ENCODE measurements at places on chromosomes 7 and 10.

GRCh38 chr7:83032195-83032594 is 130.5 kb downstream of the PCLO start:
- H3K4me1 ChIP-seq: no peaks in the 10 kb centered on the region
- H3K36me3 ChIP-seq: no peaks in the 10 kb centered on the region
- no peak for ATAC-seq

DNA sequence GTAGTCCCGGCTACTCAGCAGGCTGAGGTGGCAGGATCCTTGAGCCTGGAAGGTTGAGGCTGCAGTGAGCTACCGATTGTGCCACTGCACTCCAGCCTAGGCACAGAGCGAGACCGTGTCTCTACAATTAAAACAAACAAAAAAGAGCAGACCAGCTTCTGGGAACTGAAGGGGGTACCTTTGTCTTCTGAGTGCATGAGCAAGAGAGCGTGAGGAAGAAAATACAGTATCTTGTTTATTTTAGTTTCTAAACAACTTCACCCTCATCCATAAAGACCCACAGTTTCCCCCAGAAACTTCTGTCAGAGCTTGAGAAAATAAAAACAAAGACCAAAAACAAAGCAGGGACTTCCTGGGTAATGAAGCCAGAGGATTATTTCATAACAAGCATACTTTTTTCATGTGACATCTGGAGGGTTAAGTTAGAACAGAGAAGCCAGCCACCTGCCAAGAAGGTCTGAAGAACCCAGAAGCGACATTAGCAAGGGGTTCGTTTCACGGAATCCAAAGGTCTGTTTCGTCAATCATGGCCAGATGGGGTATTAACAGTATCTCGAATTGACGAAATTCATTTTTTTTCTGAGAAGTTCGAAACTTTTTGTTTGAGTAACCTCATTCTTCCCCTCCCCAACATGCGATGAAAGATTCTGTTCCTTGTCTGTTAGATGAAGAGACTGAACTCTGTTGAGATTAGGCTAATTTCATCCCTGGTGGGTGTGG is 10.2 kb upstream of the IL2RA start:
- ATAC-seq: peak; percentile 52
- H3K27ac ChIP-seq: peak overlapping the region; percentile 19
- no peaks in the 10 kb centered on the region for H3K36me3 ChIP-seq
- no peaks in the 10 kb centered on the region for H3K4me1 ChIP-seq

DNA sequence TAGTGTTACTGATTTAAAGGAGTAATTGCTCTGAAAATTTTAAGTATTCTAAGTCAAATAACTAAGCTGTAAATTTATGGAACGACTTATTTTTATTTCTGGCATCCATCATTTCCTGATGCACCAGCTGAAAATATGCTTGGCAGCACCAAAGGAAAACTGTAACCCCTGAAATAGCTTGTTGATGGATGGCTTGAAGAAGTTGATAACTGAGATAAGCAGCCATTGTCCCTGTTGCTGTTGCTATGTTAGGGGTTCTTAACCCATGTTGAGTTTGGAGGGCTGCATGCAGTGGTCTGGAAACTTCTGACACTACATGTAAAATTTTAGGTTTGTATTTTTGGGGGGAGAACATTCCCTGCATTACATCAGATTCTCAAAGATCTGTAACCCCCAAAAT is 30.6 kb downstream of the RPA3 start:
- H3K4me3 ChIP-seq: no peak overlapping the region
- peaks cover 21% of the 10 kb centered on the region for H3K4me1 ChIP-seq
- no peak for ATAC-seq

- H3K36me3 ChIP-seq: no peaks in the 10 kb centered on the region
- no peak overlapping the region for H3K27ac ChIP-seq
- H3K4me3 ChIP-seq: no peak overlapping the region
- ATAC-seq: no peak
- peaks cover 3% of the 10 kb centered on the region for H3K27me3 ChIP-seq
Measured at GRCh38 chr7:30936650-30937245, 25.1 kb downstream of the AQP1 start.

DNA sequence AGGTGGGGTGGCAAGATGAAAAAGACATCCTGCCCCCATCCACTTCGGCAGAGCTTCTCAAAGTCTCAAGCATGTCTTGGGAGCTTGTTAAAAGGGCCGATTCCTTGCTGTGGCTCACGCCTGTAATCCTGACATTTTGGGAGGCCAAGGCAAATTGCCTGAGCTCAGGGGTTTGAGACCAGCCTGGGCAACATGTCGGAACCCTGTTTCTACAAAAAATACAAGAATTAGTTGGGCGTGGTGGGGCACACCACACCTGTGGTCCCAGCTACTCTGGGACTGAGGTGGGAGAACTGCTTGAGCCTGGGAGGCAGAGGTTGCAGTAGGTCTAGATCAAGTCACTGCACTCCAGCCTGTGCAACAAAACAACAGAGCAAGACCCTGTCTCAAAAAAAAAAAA is 14.5 kb downstream of the TRIM8 start:
- peaks cover 53% of the 10 kb centered on the region for H3K4me1 ChIP-seq
- H3K27me3 ChIP-seq: no peaks in the 10 kb centered on the region
- no peak for ATAC-seq
- no peaks in the 10 kb centered on the region for H3K36me3 ChIP-seq
- peak overlapping the region; percentile 72 for H3K27ac ChIP-seq

DNA sequence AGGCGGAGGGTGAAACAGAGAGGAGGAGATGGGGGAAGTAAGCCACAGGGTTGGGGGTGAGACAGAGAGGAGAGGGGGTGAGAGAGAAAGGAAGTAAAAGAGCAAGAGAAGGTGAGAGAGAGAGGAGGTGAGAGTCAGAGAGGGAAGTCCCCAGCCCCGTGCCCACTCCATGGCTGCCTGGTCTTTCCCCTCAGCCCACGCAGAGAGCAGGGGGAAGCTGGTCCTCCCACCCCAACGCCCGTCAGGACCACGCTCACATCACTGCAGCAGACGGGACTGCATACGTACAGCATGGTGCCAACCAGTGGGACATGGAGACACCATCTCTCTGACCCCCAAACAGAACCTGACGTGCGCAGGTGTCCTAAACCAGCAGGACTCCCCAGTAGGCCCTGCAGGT is 12.1 kb upstream of the PDGFA start:
- peaks cover 17% of the 10 kb centered on the region for H3K27me3 ChIP-seq
- ATAC-seq: no peak
- H3K4me3 ChIP-seq: no peak overlapping the region

GRCh38 chr10:45557275-45557905 is 115.2 kb downstream of the ZFAND4 start:
- no peak for ATAC-seq
- H3K27me3 ChIP-seq: no peaks in the 10 kb centered on the region
- no peak overlapping the region for H3K4me3 ChIP-seq
- no peaks in the 10 kb centered on the region for H3K4me1 ChIP-seq
- no peaks in the 10 kb centered on the region for H3K36me3 ChIP-seq

- H3K27me3 ChIP-seq: no peaks in the 10 kb centered on the region
- H3K27ac ChIP-seq: no peak overlapping the region
- no peak for ATAC-seq
- H3K4me3 ChIP-seq: no peak overlapping the region
Measured at GRCh38 chr10:47150581-47150980, 149.4 kb upstream of the GDF10 start.

GRCh38 chr10:67884842-67885670 is 600 bp downstream of the SIRT1 start:
- peak overlapping the region; percentile 79 for H3K4me3 ChIP-seq
- no peaks in the 10 kb centered on the region for H3K27me3 ChIP-seq

GRCh38 chr7:36937754-36938563 is 213.7 kb upstream of the AOAH start:
- H3K4me3 ChIP-seq: no peak overlapping the region
- no peak overlapping the region for H3K27ac ChIP-seq
- peaks cover 23% of the 10 kb centered on the region for H3K36me3 ChIP-seq
- peaks cover 6% of the 10 kb centered on the region for H3K4me1 ChIP-seq
- H3K27me3 ChIP-seq: no peaks in the 10 kb centered on the region

- no peaks in the 10 kb centered on the region for H3K27me3 ChIP-seq
- no peak overlapping the region for H3K27ac ChIP-seq
- H3K4me3 ChIP-seq: no peak overlapping the region
- H3K4me1 ChIP-seq: no peaks in the 10 kb centered on the region
- ATAC-seq: no peak
- no peaks in the 10 kb centered on the region for H3K36me3 ChIP-seq
Measured at GRCh38 chr7:6460990-6461584, 13.3 kb upstream of the DAGLB start.

DNA sequence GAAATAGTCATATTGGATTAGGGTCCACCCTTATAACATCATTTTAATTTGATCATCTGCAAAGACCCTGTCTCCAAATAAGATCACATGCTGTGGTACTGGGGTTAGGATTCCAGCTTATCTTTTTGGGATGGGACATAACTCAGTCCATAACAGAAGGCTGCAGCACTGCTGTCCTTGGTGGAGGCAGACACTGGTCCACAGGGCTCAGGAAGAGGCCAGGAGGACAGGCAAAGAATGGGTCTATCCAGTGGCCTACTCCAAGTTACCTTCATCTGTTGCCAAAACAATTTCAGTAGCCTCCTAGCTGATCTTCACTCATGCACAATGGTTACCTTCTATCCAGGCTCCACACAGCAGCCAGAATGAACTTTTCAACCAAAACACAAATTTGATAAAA is 387.0 kb downstream of the GRID1 start:
- H3K27ac ChIP-seq: no peak overlapping the region
- no peak for ATAC-seq
- no peaks in the 10 kb centered on the region for H3K27me3 ChIP-seq
- no peaks in the 10 kb centered on the region for H3K4me1 ChIP-seq
- no peak overlapping the region for H3K4me3 ChIP-seq

- no peaks in the 10 kb centered on the region for H3K27me3 ChIP-seq
- H3K4me3 ChIP-seq: no peak overlapping the region
- H3K36me3 ChIP-seq: no peaks in the 10 kb centered on the region
- no peak overlapping the region for H3K27ac ChIP-seq
Measured at GRCh38 chr7:85714043-85714578, 527.3 kb upstream of the SEMA3D start.

DNA sequence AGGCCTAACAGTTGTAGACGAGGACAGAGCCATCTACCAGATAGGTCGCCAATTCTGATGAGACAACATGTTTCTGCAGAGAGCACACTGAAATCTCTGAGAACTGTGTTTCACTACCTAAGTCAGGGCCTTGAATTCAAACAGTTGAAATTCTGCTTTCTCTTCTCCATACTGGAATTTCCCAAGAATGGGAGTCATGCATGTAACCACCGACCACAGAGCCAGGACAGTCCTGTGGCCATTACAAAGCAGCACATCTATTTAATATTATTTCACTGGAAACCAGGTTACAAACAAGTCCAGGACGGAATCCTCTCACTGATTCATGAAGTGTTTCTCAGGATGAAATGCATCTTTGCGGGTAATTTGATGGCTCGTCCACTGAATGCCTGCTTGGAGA is 62.0 kb upstream of the ST8SIA6 start:
- H3K27ac ChIP-seq: no peak overlapping the region
- no peaks in the 10 kb centered on the region for H3K4me1 ChIP-seq
- no peak overlapping the region for H3K4me3 ChIP-seq
- H3K27me3 ChIP-seq: no peaks in the 10 kb centered on the region
- H3K36me3 ChIP-seq: no peaks in the 10 kb centered on the region
- ATAC-seq: no peak

DNA sequence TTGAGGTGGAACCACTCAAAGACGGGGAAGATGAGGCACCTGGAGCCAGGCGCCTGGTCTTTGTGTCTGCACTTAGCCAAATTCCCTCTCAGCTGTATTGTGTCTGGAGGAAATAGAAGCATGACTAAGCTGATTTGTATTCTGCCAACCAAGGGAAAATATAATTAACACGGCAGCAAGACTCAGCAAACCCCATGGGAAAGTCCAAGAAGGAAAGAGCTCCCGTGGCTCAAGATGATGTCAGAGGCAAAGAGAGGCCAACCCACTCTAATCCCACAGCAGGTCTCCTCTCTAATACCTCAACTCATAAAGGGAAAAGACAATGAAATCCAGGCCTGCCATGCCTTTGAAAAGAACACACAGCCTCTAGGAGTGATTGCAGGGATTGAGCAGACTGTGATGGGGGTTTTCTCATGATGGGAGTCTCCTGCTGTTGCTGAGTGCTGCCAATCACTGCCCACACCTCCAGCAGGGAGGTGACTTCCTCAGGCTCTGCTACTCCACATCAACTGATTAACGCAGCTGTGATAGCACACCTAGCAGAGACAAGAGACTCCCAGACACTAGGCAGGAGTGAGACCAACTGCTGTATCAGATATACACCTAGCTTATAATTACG is 255.5 kb upstream of the C7orf33 start:
- peaks cover 34% of the 10 kb centered on the region for H3K27me3 ChIP-seq
- H3K36me3 ChIP-seq: no peaks in the 10 kb centered on the region
- no peak overlapping the region for H3K4me3 ChIP-seq
- no peak overlapping the region for H3K27ac ChIP-seq

DNA sequence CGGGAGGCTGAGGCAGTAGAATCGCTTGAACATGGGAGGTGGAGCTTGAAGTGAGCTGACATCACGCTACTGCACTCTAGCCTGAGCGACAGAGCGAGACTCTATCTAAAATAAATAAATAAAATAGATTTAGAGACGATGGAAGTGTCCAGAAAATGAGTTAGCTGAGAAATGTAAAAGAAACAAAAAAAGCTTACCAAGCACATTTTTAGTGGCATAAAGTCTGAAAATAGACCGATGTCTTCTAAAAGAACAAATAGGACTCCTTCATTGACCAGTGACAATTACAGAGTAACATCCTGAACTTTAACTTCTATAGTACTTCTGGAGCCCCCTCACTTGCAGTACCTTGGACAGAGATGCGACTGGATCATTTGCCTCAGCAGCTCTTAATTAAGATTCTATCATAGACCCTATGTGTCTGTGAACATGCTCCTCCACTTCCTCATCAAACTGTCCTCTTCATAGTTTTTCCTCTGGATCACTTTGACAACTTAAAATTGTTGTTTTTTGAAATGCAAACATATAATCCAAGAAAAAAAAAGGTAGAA is 25.2 kb upstream of the SRPK2 start:
- no peaks in the 10 kb centered on the region for H3K36me3 ChIP-seq
- no peak for ATAC-seq
- H3K27ac ChIP-seq: no peak overlapping the region
- H3K27me3 ChIP-seq: no peaks in the 10 kb centered on the region
- H3K4me3 ChIP-seq: no peak overlapping the region

DNA sequence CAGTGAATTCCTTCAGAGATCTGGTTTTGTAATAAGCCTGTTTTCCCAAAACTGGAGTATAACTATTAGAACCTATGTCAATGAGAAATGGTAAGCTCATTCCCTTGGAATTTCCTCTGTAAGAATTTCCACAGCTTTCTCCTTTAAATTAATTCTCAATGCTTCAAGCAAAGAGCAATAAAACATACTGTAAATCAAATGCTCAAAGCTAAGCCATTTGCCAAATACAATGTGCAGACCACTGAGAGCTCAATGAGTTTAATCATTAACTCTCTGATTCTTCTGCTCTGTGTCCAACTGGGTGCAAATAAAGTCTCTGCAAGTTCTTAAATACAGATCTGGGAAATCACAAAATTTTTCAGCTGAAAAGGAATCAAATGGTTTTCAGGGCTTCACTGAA is 227.6 kb upstream of the IMMP2L start:
- no peak for ATAC-seq
- no peak overlapping the region for H3K27ac ChIP-seq
- no peaks in the 10 kb centered on the region for H3K36me3 ChIP-seq
- H3K27me3 ChIP-seq: no peaks in the 10 kb centered on the region

All from gastroesophageal sphincter (tissue), 4 donors.